ENCODE measurements at places on chromosomes 7 and 10.

DNA sequence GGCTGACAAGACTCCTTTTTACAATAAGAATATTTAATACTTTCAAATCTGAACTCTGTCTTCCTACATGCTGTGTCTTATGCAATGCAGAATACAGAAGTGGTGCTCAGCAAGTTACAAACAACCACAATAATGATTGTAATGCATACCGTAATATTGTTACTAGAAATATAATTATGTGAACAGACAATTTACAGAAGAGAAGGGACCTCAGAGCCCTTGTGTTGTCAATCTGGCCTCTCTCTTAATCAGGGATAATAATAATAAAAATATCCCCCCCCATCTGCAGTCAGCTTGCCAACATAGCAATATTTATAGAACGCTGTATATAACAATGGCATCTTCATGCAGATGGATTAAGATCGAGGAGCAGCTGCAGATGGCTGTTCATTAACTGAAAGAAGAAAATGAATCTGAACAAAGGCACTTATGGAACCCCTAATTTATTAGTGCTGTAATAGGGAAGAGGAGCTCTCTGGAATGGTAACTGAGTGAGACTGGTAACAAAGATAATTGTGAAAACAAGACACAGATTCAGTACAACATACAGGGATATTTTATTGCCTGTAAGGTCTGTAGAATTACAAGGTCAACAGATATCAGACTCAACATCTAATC, 106.3 kb downstream of the TMEM26 start:
- DNase-seq, result no peak

GRCh38 chr10:99276848-99277486, 41.3 kb upstream of the HPSE2 start:
- DNase-seq, result no peak

DNA sequence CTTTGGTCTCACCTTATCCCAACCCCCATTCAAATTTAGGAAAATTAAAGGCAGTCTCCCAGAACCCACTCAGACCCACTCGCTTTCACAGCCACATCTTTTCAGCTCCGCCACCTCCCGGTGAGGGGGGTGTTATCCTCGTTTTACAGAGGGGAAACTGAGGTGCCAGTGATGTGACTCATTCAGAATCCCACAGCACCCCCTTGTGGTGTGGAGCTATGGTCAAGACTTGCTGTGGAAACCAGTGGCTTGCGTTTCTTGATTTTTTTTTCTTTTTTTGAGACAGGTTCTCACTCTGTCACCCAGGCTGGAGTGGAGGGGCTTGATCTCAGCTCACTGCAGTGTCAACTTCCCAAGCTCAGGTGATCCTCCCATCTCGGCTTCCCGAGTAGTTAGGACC, 27.6 kb downstream of the SLC35G1 start:
- DNase-seq, result peak; percentile 15

DNA sequence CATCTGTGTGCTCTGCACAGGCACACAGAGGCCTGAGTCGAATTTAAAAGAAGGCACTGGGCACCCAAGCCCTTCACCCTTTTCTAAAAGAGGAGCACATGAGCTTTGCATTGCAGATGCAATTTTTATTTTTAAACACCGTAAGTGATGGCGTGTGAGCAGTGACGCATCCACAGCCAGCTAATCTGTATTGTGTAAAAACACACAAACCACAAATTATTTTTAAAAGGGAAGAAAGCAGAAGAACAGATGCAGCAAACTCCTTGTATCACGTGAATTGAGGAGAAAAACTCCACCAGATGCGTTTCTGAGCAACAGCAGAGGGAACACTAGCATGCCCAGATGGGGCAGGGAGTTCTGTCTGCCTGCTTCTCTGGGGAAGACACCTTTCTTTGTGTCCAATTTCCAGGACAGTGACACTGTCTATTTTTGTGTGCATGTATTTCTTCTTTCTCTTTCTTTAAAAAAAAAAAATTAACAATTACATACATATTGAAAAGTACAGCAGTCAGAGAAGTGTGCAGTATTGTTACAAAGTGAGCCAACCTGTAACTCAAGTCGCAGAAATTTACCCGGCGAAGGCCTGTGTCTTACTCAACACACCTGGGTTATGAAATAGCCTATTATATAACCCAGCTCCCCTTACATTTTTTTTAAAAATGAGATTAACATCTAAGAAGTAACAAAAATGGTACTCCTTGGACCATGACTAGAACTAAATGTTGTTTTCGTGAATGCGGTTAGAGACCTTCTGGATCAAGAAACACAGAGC, 39.2 kb downstream of the EEPD1 start:
- no peak for DNase-seq

GRCh38 chr10:26481914-26482550, 43.9 kb downstream of the APBB1IP start:
- DNase-seq, result no peak

GRCh38 chr10:33968983-33969382, 634.5 kb upstream of the NRP1 start:
- DNase-seq, result no peak

DNA sequence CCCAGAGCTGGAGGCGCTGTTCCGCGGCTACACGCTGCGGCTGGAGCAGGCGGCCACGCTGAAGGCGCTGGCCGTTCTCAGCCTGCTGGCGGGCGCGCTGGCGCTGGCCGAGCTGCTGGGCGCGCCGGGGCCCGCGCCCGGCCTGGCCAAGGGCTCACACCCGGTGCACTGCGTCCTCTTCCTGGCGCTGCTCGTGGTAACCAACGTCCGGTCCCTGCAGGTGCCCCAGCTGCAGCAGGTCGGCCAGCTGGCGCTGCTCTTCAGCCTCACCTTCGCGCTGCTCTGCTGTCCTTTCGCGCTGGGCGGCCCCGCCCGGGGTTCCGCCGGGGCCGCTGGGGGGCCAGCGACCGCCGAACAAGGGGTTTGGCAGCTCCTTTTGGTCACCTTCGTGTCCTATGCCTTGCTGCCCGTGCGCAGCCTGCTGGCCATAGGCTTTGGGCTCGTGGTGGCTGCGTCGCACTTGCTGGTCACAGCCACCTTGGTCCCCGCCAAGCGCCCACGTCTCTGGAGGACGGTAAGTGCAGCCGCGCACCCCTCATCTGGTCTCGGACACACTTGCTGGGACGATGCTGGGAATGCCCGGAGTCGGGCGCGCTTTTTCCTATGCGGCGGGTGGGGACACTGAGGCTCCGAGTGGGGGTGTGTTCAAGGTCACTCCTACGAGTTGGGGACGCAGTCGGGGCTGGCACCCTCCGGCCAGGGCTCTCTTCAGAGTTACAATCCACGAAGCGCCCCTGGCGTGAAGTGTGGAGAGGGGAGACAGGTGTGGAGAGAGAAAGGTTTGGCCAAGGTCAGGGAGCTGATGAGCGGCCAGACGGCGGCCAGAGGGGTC, 717 bp downstream of the ADCY1 start:
- DNase-seq, result no peak

DNA sequence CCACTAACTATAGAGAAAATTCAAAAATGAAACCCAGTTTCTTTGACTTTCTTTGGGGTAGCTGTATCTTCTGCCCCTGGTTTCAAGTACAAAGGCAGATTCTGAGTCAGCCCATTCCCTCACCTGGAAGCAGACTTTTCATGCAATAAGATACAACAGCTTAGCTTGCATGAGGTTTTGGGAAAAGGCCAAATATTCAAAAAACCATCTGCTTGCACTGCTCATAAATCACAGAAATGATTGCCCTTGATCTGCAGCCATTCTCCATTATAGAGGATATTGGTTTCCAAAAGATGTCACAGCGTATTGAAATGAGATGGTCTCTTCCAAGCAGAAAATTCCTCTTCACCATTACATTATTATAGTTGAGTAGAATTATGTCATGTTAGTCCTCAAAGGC, 354.0 kb downstream of the PHF14 start:
- DNase-seq, result no peak

DNA sequence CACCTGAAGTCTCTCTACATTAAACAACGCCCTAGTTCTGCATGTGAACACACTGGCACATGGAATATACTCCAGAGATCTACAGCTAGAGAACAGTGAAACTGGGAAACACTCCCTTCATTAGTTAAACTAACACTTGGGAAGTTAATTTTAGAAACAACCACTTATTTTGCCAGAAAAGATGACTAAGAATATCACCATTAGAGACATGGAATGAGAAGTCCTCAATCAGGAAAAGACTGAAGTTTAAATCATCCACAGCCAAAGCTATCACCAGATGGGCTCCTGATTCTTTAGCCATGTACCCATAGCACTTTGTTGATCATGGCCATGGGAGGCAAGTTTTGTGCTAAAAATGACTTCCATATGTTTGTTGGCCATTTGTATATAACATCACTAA, 719.5 kb downstream of the KCNMA1 start:
- no peak for DNase-seq

- no peak for DNase-seq
Observed at GRCh38 chr7:8325067-8325466, 63.1 kb upstream of the ICA1 start.

DNA sequence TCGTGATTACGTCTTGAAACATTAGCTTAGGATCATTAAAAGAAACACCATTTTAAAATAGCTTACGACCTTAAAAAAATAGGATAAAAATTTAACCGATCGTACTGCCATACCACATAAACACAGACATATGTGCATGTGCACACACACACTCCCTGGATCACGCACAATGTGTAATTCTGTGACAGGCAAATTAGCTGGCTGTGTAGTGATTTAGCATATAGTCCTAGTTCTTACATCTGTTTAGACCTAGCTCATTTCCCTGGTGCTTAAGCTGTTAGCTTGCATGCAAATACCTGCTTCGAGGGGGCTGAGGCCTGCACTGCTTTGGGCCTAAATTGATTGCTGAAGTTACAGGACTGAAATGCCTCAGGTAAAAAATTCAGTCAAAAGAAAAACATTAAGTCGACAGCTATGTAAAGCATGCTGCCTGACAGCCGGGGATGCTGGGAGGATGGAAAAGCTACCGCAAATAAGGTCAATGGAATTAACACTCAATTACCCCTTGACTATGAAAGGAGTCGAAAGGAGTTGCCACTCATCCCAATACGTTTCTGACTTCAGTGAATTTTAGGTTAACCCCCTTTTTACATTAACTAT, 267.1 kb upstream of the FZD8 start:
- no peak for DNase-seq

GRCh38 chr10:79137826-79138225, 69.1 kb downstream of the ZMIZ1 start:
- DNase-seq, result no peak

GRCh38 chr10:127525686-127526085, 23.4 kb upstream of the NPS start:
- DNase-seq, result no peak

GRCh38 chr10:88471899-88472298, 111.2 kb downstream of the RNLS start:
- DNase-seq, result no peak

- no peak for DNase-seq
Observed at GRCh38 chr10:5188358-5188757, 3.4 kb upstream of the AKR1C8 start.

DNA sequence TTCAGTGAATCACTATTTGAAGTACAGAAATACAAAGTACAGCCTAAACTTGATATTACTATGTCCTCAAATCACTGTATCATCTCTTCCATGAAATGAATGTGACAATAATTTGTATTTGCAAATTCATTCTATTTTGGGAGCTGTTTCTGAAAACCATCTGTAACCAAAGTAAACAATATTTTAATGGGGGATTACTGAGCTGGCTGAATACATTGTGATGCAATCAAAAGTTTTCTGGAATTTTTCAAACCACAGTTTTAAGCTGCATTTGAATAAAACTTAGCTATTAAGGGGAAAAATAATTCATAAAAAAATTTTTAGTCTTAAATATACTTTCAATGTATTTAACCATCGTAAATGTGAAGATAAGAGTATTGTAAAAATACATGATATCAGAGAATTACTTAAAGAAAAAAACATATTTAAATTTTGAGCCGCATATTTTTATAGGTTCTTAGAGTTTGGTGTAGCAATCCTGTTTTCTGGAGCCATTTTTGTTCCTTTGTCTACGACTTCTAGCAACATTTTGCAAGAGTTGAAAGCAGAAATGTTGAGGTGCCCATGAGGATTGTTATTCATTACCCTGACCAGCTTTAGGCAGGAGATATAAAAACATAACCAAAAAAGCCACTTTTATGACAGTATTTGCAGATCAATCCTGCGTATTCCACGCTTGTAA, 45.9 kb upstream of the AGMO start:
- no peak for DNase-seq

DNA sequence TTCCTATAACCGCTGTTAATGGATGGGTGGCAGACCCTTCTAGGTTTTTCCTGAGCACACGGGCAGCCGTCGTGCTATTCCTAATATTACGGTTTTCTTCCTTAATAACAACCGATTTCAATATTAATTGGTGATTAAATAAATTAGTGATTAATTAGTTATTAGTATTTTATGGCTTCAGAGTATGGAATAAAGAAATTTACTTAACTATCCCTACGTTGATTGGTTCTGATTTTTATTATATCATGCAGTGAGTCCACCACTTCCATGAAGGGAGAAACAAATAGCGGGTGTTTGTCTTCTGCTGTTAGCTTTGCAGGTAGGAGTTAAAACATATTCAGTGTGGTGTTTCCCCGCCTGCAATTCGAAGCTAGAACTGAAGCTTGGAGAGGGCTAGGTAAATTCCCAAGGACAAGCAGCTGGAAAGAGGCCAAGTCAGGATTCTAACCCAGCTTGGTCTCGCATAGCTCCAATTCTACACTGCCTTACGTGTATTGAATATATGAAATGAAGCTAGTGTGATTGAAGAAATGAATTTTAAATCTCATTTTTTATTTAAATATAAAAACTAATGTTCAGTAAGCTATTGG, 928 bp upstream of the CSTF2T start:
- no peak for DNase-seq

DNA sequence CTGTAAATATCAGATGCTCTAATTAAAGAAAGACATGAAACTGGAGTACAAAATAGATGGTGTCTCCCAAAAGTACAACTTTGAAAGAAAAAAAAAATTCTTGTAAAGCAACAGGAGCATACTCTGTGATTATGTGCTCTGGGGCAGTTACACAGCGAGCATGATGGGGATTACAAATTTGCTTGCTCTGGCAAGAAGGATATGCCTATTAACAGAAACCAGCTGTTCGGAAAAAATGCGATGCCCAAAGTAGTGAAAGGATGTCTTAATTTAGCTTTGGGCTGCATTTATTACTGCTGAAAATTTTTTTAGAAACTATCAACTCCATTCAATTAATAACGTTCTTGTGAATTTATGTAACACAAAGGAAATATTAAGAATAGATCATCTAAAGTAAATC, 256.9 kb upstream of the TPK1 start:
- no peak for DNase-seq

DNA sequence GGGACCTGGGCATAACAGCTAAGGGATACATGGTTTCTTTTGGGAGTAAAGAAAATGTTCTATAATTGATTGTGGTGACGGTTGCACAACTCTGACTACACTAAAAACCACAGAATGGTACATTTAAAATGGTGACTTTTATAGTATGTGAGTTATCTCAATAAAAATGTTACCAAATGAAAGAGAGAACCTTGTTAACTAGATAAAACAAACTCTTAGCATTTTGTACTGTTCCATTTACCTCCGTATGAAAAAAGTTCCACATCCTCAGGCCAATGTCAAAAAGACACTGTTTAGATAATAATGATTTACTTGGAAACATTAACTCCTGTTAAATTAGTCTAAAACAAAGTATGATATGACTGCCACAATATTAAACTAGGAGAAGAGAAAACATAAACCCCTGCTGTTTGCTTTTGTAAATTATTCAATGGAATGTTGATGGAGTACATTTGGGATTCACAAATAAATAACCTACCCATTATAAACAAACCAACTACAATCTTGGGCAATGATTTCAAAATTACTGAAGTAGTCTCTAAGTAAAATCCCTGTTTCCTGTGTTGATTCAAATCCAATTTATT, 60.7 kb downstream of the SMURF1 start:
- no peak for DNase-seq

GRCh38 chr7:143811-144453, 48.4 kb upstream of the FAM20C start:
- no peak for DNase-seq

- DNase-seq, result no peak
Observed at GRCh38 chr7:29976266-29976665, 13.3 kb downstream of the SCRN1 start.

All from stimulated activated CD4-positive, alpha-beta T cell treated with anti-CD3 and anti-CD28 coated beads, Interleukin-1b, Interleukin-23, amount 100 ng/mL, for 24 hours (primary cell).